Caki2 (cell line): ENCODE measurements at places on chromosomes 1 and 21.

GRCh38 chr1:2230781-2231531 lies 2.8 kb downstream of the SKI start:
- no peak for DNase-seq

GRCh38 chr1:228120857-228121489 lies 11.9 kb upstream of the MRPL55 start:
- no peak for DNase-seq

DNA sequence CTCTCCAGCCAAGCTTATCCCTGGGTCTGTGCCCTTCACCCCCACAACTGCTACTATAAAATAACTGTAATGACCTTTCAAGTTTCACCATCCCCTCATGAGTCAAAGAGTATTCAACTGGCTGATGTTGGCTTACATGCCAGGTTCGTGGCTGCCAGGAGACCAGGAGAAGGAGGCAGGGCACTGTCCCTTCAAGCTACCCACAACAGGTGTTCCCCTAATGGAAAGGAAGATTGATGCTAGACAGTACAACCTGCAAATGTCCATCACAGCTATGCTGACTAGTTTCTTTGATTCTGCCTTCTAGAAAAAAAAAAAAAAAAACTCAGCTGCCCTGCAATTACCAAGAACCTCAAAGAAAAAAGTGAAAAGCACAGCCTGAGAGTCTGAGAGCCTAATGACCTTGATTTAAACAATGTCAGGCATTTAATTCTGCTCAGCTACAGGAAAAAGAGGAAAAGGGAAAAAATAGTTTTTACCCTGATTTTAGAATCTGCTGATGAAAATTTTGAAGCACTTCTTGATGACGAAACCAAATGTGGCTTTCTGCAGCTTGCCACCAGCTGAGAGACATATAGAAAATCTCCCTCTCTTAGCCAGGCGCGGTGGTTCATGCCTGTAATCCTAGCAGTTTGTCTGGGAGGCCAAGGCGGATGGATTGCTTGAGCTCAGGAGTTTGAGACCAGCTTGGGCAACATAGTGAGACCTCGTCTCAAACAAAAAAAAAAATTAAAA lies 82.7 kb upstream of the ROR1 start:
- DNase-seq: no peak

DNA sequence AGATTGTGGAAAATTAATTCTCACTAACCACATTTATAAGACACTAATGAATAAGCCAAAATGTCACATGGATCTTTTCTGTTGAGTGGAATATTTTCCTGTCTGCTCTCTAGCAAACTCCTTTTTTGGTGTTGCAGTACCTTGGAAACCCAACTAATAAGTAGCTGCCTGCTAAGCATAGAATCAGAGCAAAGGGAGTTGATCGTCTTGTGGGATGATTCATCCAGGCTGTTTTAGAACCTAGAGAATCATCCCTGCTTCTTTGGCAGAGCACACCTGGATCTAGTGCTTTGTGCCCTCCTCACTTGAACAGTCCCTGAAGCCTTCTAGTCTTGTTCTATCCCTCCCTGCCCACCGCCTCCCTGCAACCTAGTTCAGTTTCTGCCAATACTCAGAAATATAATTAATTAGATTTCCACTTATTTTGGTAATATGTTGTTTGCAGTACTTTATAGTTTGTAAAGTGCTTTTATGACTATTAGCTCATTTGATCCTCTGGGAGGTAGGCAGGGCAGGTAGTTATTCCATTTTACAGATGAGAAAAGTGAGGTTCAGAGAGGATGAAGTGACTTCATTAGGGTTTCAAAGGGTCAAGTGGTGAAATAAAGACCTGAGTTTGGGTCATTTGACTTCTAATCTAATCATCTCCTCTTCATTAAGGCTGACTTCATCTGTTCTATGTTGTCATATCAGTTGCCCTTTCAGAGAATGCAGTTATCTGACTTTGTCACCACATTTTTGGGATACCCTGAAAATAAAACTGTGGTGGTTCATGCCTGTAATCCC lies 2.5 kb downstream of the AGO4 start:
- no peak for DNase-seq

- no peak for DNase-seq
Measured at GRCh38 chr1:72003092-72003491, 279.2 kb downstream of the NEGR1 start.

DNA sequence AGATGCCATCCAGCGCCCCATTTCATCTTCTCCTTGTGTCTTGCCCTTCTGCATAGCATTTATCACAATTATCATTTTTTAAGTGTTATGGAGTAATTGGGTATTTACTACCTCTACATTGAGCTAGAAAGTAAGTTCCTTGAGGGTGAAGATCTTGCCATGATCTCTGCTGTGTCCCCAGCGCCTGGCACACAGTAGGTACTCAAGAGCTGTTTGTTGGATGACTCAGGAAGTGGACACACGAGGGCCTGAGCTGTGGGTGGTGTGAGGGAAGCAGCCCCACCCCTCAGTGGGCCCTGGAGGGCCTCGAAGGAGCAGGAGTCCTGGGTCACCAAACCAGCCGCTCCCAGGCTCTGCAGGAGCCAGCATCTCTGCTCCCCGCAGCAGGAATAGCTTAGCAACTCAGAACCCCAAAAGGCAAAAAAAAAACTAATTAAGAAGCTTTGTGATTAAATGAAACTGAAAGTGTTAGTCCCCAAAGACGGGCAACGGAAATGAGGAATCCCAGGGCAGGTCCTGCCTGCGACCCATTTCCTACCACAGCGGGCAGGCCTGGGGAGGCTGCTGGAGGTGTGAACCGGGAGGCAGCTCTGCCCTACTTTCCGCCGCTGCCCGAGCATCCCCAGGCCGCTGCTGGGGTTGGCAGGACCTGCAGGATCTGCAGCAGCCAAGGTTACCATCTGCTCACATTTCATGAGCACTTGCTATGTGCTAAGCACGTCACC lies 87.7 kb downstream of the LACTBL1 start:
- DNase-seq: no peak

DNA sequence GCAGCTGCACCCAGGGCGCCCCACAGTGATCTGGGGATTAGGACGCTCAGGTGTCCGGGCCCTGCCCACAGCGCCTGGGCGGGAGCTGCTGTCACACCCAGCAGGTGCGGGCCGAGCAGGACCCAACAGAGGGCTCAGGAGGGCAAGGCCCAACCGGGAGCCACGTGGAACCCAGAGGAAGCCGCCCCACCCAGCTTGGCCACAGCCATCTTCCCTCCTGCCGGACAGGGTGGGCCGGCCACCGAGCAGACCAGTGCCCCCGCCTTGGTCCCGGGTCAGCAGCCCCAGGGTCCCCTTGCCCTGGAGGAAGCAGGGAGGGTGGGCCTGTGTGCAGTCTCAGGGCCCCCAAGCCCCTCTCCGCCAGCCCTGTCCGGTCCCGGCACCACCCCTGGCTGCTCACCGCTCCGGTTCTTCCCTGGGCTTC lies 6.3 kb upstream of the TTLL10 start:
- no peak for DNase-seq

- no peak for DNase-seq
Measured at GRCh38 chr1:147504801-147505311, 36.4 kb upstream of the BCL9 start.

DNA sequence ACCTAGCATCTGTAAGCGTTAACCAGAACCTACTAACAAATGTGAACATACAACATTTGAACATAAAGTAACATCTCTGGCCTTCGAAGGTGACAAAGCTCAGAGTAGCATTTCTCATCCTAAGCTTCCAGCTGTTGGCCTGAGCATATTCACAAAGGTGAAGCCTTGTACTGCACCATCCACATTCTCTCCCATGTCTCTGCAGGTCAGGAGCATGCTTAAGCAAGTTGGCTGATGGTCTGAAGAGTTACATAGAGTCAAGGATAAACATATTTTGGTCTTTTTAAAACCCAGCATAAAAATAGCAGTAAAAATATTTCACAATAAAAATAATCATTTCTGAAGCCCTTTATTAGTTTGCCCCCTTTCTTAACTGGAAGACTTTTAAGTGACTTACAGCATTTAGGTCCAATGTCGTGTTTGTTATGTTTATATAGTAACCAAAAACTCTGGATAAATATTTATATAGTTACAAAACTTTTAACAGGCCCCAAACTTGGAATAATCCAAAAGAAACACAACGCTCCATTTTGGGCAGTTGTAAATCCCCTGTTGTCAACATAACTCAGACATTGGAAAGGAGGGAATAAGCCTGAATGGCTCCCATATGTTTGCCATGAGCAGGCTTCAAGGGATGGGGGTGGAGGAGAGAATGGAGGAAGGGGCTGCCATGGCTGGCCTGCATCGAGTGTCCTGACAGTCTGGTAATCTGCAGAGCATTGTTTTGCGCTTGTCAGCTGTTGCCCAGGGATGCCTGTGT lies 42.8 kb upstream of the ENAH start:
- DNase-seq: no peak

DNA sequence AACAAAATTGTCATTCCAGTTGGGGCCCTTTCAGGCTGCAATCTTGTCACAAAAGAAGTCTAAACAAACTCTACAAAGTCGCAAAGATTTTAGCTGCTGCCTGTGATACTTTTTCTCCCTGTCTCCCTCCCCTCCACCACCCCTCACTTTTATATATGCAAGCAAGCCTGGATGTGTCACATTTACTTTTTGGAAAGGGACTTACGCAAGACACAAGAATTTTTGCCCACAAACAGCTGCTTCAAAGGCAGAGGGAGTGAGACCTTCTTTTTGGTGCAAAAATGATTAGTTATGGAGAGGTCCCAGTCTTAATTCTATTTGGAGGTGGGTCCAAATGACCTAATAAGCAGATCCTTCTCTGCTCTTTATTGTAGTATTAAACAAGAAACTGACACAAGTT lies 22.9 kb upstream of the RALGPS2 start:
- no peak for DNase-seq

- DNase-seq: no peak
Measured at GRCh38 chr1:232435729-232436128, 194.2 kb downstream of the SIPA1L2 start.

DNA sequence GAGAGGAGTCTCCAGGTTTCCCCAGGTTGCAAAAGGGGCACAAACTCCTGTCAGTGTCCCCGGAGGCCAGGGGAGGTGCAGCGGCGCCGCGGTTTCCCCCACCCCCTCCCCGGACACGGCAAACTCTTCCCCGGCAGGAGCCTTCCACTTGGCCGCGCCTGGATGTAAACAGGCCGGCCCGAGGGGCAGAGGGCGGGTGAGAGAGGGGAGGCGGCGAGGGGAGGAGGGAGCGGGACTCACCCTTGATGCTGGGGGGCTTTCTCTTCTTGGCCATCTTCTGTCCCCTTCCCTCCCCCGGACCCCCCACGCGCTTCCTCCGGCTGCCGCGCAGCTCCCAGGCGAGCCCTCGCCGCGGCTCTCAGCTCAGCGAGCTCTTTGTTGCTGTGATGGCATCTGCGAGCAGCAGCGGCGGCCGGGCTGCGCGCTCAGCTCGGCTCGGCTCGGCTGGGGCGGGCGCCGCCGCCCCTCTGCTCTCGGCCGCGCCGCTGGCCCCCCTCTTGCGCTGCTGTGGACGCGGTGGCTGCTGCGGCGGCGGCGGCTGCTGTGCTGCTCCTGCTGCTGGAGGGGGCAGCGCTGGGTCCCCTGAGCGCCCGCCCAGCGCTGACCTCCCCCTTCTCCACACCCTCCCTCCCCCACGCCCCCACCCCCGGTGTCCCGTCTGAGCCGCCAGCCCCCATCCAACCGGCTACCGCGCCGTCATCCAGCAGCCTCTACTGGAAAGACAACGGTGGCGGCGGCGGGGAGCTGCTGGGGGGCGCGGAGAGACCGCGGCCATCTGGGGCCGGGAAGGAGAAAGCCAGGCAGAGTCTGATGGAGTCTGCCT lies 4.9 kb upstream of the SLC44A5 start:
- peak; percentile 25 for DNase-seq
